Stimulated activated CD8-positive, alpha-beta memory T cell treated with anti-CD3 and anti-CD28 coated beads, Interleukin-2, amount 100 ng/mL, for 1 hour (primary cell): ENCODE measurements at places on chromosomes 12 and 14.
A peak's percentile ranks its signal among the peaks of the same experiment; 100 is the strongest.

- DNase-seq = no peak
Measured at GRCh38 chr14:77185093-77185465, 3.5 kb downstream of the TMEM63C start.

DNA sequence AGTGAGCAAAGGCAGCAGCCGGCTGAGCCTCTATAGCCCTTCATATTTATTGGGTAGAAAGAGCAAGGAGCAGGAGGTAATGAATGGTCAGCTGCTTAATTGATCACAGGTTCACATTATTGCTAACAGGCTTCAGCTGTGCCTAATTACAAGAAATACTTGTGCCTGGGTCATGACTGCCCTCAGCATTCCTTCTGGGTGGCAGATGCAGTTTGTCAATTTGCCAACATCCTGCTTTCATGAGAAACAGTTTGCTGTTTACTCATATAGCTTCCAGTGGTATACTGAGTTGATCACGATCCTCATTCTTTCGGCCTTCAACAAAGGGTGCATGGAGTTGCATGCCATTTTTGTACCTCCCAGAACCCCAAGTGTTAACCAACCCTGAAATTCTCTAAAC, 81.0 kb upstream of the PLEKHG7 start:
- DNase-seq = no peak

- DNase-seq = no peak
Measured at GRCh38 chr14:48874711-48875110, 711.5 kb downstream of the RPS29 start.

DNA sequence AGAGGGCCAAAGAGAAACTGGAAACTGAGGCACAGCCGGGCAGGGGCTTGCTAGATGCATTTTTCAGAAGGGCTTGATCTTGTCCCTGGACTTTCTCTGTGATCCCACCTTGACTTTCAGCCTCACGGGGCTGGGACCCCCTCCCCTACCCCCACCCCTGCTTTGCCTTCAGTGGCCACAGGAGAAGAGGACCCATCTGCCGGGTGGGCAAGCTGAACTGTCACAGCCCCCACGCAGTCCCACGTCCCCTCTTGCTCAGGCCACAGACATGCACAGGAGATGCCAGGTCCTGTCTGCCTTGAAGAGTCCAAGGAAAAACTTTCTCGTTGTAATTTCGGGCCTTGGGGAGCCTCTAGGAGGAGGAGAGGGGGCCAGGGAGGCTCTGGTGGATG, 158.9 kb downstream of the KIF26A start:
- no peak for DNase-seq

DNA sequence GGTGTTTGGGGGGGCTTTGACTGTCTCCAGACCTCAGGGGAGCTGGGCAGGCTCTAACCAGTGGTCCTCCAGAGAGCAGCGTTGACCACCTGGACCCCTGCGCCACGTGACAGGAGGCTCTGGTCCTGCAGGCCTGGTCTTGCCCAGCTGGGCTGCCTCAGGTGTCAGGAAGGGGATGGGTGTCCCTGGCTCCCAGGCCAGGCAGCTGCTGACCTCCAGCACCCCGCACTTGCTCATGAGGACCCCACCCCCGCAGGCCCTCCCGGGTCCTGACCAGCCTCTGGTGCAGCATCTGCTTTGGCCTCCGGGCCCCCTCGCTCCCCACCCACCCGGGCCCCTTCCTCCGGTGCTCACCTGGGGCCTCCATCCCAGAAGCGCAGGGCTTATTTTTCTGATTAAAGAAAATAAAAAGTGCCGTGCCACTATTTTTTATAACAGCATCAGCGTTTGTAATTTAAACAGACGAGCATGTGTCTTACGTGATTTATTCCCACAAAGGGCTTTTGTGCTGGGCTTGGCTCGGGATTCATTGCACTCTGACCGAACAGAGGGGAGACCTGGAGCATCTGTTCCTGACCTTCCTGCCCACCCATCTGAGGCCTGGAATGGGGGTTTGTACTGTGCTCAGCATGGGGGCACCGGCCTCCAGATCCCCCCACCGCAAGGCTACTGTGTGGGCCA, 21.7 kb downstream of the FBRSL1 start:
- no peak for DNase-seq

DNA sequence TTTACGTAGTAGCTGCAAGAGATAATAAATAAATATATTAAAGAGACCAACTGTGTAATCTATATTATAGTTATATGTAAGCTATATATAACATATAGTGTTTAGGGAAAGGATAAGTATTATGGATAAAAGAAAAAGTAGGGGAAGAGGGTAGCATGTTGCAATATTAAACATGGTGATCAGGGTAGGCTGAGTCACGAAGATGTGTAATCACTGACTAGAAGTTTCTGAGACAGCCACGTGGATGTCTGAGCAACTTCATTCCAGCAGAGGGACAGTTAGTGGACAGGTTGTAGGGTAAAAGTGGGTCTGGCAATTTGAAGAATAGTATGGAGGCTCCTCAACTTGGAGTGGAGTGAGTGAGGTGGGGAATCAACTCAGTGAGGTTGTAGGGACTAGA, 109.7 kb downstream of the ANO4 start:
- DNase-seq = no peak

GRCh38 chr12:50442178-50442908, 41.7 kb downstream of the LARP4 start:
- DNase-seq = no peak

DNA sequence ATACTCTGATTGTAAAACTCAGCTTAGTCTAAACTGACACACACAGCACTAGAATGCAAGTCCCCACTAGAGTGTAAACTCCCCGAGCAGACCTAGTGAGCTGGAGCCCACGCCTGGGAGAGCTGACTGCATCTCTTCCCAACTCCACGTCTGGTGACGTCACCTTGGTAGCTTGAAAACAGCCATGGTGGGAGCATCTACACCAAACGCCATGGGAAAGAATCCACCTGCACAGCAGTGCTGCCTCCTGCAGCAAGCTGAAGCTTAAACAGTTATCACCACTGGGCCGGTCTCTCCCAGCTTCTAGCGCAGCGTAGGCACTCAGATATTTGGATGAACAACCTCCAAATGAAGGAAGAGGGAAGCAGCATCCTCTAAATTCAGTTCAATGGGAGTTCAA, 4.3 kb upstream of the PAPLN start:
- no peak for DNase-seq

GRCh38 chr12:80892597-80893445, 44.9 kb downstream of the LIN7A start:
- no peak for DNase-seq

GRCh38 chr12:92389466-92389865, 243.8 kb upstream of the BTG1 start:
- DNase-seq = no peak

GRCh38 chr12:75893765-75894164, 137.8 kb downstream of the PHLDA1 start:
- no peak for DNase-seq

DNA sequence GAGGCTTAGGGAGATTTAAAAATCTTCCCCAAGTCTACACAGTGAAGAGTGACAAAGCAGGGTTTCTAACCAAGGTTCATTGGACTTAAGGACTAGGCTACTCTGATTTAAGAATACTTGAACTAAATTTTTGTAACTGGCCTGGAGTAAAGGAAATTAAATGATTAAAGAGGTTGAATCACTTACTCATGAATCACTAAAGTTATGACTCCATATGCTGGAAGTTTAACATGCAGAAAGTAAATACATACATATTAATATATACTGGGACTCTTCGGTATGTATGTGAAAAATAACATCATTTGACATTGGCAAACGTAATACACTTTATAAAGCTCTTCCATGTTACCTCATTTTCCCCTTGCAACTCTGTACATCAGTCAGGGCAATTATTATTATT, 322.9 kb downstream of the KCNH5 start:
- DNase-seq = no peak

DNA sequence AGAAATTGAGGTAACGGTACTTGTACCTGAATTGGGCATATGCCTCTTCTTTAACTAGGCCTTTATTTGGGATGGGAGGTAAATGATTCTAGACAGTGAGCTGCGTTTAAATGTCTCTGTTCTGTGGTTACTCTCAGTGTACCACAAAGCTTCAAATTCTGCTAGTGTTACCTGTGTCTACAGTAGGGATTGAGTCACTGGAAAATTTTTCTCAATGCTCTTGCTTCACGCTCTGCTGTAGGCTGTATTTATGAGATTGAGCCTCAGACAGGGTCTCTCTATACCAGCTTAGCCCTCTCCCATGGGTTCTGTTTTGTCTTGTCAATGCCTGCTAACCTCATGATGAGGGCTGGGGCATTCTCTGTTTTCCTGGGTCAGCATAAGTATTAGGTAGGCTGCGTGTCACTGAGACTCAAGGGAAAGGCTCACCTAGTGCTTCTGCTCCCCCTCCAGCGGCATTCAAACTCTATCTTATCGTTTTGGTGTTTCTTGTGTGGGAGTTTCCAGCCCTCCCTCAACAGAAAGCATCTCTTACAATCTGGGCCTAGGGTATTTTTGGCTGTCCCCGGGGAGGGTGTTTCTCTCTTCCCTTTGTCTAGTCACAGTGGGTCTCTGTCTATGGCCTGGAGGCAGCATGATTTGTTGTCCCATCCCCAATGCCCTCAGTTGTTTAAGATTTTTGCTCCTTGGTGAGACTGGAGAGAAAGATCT, 285.8 kb downstream of the ADGRD1 start:
- DNase-seq = no peak

DNA sequence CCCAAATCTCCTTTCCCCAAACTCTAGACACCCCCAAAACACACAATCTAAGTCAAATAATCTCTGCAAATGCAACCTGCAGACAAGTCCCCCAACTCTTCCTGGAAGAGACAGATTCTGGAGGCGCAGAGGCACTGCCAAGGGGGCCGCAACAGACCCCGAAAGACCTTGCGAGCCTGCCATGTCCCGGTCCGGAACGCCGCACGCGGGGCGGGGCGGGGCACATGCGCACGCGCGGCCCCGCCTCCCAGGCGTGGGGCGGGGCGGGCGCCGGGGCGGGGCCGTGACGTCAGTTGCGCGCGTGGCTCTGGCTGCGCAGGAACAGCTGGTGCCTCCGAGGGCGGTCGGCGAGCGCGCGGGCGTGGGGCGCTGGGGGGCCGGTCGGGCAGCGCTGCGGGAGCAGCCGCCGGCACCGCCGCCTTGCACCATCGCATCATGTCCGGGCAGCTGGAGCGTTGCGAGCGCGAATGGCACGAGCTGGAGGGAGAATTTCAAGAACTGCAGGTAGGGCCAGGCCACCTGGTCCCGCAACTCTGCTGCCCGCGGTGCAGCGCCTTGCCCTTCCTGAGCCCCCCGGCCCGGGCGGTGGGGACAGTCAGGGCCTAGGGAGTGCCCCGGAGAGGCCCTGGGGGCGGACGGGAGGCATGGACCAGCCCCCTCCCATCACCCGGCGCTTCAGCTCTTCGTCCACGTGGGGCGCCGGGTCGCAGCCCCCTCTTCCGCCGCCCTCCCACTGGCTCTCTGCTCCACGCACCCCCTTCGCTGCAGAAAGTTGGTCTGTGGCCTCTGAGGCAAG, at the start of gene TMEM120B:
Gene TMEM120B, plus strand, starts transcription at position 292 of the 796 bp plus-strand sequence. Its CDS starts 144 bp downstream, at position 436.
- peak; percentile 76 for DNase-seq

DNA sequence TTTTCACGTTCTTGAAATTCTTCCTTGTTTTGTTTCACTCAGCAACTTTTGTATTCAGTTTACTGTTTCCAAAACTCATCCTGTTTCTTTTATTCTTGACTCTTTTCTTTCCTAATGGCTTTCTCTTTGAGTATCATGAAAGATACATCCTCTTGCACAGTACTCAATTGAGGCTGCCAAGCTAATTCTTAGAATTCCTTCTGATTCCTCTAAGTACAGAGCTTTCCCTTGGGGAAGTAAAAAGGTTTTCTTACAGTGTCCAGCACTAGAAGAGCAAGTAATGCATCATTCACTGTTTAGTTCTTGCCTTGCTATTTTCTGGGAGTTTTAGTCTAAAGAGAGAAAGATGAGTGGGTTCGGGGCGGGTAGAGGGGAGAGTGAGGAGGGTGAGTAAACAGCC, 154.1 kb downstream of the NEDD1 start:
- no peak for DNase-seq

- DNase-seq = no peak
Measured at GRCh38 chr14:97196336-97196735, 399.2 kb downstream of the VRK1 start.
